ENCODE measurements at places on chromosomes 5 and 9.

- no peak for DNase-seq
Measured at GRCh38 chr9:16811987-16812685, 58.3 kb downstream of the BNC2 start.

- no peak for DNase-seq
Measured at GRCh38 chr9:4706021-4706420, 26.7 kb downstream of the CDC37L1 start.

DNA sequence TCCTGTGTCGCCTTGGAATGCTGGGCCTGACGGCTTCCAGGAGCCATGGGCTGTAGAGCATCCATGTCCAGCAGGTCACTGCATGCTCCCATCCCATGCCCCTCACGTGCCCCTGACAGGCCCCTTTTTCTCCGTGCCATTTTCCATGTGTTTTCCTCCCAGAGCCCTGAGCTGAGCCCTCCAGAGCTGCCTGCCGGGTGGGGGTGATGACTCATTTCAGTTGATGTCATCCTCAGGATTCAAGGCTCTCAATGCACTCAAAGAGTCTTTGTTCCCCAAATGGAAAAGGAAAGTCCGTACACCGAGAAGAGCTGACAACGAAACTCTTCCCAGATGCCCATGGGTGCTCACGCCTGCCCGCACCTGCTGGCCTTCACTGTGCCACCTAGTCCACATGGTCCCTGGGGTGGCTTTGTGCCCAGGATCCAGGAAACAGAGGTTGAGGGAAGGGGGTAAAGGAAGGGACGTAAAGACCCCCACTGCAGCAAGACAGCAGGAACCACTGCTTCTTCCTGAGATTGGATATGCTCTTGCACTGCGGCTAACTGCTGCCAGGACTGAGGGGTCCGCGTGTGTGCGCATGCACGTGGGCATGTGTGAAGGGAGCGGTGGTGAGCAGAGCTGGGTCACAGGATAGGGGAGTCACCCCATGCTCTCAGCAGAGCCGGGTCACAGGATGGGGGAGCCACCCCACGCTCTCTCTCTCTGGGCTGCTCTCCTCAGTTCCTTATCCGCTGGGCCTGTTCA, 27.6 kb downstream of the COL15A1 start:
- no peak for DNase-seq

DNA sequence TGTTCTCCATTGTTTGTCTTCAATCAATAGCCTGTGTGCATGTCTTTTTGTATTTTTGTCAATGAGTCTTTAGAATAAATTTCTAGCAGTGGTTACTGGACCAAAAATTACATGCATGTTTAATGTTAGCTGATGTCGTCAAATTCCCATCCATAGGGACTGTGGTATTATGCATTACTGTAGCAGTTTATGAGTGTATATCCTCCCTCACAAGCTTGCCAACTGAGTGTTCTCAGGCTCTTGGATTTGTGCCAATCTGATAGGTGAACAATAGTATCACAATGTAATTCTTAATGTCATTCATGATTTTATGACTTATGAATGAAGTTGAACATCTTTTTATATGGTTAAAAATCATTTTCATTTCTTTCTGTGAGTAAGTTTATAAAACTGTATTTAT, 13.0 kb downstream of the SNX24 start:
- no peak for DNase-seq

- no peak for DNase-seq
Measured at GRCh38 chr5:81268521-81269196, 32.7 kb upstream of the ZCCHC9 start.

GRCh38 chr9:32940740-32941139, 60.7 kb downstream of the APTX start:
- no peak for DNase-seq

GRCh38 chr9:136201609-136202453, 3.1 kb downstream of the LHX3 start:
- no peak for DNase-seq

DNA sequence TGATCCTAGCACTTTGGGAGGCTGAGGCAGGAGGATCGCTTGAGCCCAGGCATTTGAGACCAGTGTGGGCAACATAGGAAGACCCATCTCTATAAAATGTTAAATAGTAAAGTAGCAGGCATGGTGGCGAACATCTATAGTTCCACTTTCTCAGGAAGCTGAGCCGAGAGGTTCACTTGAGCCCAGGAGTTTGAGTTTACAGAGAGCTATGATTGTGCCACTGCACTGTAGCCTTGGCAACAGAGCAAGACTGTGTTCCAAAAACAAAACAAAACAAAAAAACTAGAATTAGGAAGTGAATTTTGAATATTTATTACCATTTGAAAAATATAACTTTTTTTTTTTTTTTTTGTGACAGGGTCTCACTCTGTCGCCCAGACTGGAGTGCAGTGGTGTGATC, 26.8 kb upstream of the PAX5 start:
- DNase-seq: no peak

DNA sequence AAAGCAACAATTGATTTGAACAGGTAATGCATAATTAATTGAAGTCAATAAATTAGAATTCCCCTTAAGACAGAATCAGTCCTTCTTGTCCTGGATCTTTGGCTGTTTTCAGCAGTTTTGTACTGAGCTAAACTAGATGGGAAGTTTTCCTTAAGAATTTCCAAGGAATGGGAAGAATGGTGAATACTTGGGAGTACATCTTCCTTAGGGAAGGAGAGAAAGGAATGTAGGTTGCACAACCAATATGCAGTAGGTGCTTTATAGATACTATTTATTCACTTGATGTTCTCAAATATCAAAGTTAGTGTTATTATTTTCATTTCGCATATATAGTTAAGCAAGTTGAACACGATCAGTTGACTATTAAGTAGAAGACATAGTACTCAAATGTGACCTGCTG, 183.5 kb upstream of the MAP1B start:
- DNase-seq: no peak

DNA sequence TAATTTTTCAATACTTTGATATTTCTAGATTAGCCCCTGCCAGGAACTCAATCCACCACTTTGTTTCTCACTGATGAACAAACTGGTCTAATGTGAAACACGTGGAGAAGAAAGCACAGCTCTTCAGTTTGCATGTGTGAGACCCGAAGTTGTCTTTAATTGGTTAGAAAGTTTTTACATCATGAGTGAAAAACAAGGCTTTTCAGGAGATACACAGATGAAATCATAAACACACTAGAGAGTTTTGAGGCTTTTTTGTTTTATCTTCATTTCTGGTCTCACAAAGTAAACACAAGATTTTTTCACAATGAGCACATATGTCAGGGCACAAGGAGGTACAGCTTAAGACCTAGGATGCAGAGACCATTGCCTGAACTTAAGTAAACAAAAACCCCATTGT, 84.5 kb upstream of the MOCS2 start:
- no peak for DNase-seq

DNA sequence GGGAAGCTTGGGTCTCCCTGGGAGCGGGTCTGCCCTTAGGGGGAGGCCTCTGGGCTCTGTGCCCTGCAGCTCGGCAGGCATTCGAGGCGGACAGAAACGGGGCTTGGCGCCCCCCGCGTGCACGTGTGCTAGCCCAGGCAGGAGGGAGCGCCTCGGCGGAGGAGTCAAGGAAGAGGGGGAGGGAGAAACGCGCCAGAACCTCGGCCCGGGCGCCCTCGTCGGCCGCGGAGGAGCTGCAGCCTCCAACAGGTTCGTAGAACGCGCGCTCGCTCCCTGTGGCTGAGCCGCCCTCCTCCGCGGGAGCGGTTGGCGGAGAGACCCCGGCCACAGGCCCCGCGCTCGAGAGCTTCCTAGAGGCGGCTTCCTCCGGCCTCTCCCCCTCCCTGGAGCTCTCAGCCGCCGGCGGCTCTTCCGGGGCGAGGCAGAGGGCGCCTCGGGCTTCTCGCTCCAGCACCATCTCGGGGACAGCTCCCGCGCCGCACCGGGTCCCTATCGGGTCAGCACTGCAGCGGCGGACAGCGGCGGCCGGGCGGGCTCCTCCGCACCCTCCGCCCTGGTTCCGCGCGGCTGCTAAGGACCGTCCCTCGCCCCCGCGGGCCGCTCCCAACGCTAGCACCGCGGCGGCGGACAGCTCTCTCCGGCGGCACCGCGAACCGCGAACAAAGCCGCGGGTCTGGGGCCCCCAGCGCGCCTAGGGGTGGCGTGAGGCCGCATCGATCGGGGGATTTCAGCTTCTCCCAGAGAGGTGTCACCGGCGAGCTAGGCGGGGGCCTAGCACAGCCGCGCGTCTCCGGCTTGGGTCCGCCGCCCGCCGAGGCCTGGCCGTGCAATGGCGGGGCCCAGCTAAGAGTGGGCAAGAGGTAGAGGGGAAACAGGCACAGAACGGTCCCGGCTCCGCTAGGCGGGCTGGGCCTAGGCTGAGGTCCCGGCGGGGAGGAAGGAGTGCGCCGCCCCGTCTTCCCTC, 74.6 kb upstream of the CPLX2 start:
- DNase-seq: peak; percentile 42

- no peak for DNase-seq
Measured at GRCh38 chr9:96420468-96421219, 2.5 kb upstream of the ZNF367 start.

- no peak for DNase-seq
Measured at GRCh38 chr5:53476531-53477480, 3.6 kb upstream of the FST start.

- no peak for DNase-seq
Measured at GRCh38 chr9:122191584-122191983, 31.9 kb downstream of the MORN5 start.

- peak; percentile 17 for DNase-seq
Measured at GRCh38 chr5:38922199-38922598, 76.4 kb downstream of the OSMR start.

DNA sequence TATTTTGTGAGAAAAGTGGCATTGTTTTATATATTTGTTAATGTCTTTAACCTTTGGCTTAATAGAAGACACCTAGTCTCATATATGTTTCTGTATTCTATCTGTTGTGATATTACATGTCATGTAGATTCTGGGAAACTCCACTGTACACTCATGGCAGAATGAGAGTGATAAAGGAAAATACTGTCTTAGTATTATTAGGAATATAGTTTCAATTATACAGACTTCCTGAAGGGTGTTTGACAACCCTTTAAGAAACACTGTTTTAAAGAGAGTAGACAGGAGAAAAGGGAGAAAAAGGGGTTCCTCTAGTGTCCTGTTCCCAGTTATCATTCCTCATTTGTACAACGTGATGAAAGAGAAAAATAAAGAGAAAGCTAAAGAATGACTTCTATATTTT, 42.1 kb upstream of the SPEF2 start:
- no peak for DNase-seq

DNA sequence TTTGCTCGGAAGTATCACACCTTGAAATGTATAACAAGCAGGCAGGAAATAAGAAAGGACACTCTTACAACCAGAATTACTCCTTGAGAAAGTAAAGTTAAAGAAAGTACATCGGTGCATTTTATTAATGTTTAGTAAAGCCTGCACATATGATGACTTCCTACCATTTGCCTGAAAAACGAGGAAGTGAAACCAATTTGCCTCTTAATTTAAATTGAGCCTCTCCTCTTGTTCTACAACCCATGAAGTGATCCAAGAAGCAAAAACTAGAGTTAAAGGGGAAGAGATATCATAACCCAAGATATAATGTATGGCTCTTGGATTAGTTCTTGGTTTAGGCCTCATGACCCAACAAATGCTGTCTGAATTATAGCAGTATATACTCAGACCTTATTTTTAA, 95.6 kb downstream of the GNAQ start:
- no peak for DNase-seq

GRCh38 chr5:57036761-57037160, 84.8 kb upstream of the MIER3 start:
- peak; percentile 70 for DNase-seq

GRCh38 chr5:168755548-168756093, 176.5 kb upstream of the PANK3 start:
- DNase-seq: no peak

- DNase-seq: no peak
Measured at GRCh38 chr9:2957656-2958200, 113.8 kb upstream of the PUM3 start.

DNA sequence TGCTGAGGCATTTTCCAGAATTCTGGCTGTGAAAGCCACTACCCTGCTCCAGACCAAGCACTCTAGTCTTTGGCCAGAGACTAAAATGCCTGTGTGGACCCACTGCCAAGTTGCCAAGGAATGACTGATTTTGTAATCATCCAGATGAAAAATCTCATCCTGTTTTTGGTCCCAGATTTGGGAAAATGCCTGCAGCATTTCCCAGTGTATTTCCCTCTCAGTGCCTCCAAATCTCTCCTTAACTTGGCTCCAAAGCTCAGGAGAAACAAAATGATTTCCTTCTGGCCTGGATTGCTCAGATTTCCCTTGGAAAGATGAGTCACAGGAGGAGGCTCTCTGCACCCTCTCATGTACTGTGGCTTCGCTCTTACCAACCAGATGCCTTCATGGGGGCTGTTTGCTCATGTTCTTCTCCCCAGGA, 335.2 kb upstream of the TARS1 start:
- DNase-seq: no peak

DNA sequence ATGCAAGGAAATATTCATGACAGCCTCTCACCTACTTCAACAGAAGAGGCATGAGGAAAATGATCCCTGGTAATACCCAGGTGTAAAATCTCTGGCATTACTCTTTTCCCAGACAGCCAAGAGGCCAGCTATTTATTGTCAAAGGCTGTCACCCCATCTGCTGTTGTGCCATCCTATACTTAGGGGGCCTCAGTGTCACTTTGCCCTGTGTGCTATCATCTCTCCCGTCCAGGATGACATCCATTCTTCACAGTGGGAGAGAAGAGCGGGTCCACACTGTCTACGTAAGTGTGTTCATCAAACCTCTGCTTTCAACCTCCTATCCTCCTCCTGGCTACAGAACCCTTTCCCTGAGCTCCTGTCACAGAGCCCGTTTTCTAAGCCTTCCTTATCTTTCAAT, 82.6 kb downstream of the MYO10 start:
- no peak for DNase-seq

DNA sequence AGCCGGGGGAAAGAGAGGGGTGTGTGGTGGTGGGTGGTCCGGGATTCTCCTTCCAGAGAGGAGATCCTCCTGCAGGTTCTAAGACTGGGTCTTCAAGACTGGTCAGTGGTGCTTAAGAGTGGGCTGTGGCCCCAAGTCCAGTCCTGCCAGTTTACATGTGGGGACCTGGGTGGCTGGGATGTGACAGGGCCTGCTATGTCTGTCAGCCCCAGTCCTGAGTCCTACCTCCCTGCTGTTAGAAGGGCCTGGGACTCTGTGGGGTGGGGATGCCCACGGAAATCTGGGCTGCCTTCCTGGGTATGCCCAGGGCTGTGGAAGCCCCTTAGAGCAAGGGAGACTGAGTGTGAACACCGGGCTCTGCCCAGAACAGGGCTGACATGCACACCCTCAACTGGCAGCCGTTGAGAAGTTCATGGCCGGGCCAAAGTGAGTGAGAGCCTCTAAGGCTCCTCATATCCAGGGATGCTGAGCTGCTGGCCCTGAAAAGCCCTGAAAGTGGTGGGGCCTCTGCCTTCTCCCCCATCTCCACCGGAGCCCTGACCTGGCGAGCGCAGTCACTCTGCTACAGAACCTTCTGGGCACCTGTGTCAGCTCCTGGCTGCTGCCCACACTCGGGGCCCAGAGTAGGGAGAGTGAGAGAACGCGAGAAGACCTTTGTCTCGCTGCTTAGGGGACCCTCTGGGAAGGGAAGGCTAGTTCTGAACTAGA, 1.7 kb downstream of the PHF2 start:
- no peak for DNase-seq

- DNase-seq: no peak
Measured at GRCh38 chr5:65840071-65840470, 86.3 kb upstream of the ERBIN start.

Measured in NCI-H187 (cell line).